ENCODE measurements at places on chromosomes 6 and 20.

DNA sequence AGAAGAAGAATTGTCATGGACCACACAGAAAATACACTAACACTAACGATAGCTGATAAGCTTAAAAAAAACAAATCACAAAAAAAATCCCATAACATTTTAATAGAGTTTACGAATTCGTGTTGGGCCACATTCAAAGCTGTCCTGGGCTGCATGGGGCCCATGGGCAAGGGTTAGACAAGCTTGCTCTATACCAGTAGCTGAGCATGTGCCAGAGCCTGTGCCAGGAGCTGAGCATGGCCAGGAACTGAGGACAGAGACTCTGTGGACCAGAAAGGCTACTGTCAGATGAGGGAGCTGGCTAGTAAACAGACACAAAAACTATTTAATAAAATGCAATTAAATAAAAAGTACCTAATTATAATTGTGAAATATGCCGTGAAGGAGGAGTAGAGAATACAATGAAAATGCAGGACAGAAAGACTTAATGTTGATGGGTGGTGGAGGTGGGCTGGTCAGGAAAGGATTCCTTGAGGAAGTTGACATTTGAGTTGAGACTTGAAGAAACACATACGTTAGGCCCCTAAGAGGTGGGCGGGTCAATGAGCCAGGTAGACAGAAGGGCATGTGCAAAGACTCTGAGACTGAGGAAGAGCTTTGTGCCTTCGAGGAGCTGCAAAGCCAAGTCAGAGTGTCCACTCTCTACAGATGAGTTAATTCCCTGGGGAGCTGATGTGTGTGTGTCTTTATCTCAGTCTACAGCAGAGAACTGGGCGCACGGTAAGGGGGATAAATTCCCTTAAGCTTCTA lies 66.1 kb downstream of the JPH2 start:
- DNase-seq, result no peak

DNA sequence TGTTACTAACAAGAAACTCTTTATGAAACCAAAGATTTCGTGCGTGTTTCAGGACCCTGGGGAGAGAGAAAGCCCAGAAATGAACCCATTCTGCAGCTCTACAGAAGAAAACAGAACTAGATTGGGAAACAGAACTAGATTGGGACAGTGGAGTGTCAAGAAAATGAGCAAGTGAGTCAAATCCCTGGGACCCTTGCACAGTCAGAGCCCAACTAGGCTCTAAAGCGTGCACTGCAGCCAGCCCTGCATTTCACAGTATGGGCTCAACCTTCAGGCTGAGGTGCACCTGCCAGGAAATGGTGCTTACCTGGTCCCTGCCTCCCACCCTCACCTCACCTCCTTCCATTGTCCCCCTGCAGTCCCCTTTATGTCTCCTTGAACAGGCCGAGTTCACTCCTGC lies 39.7 kb downstream of the BFSP1 start:
- no peak for DNase-seq

- DNase-seq, result no peak
These were observed 421.2 kb upstream of the EYS start for GRCh38 chr6:66128243-66128642.

- no peak for DNase-seq
These were observed 3.0 kb downstream of the WTAP start for GRCh38 chr6:159730332-159730676.

DNA sequence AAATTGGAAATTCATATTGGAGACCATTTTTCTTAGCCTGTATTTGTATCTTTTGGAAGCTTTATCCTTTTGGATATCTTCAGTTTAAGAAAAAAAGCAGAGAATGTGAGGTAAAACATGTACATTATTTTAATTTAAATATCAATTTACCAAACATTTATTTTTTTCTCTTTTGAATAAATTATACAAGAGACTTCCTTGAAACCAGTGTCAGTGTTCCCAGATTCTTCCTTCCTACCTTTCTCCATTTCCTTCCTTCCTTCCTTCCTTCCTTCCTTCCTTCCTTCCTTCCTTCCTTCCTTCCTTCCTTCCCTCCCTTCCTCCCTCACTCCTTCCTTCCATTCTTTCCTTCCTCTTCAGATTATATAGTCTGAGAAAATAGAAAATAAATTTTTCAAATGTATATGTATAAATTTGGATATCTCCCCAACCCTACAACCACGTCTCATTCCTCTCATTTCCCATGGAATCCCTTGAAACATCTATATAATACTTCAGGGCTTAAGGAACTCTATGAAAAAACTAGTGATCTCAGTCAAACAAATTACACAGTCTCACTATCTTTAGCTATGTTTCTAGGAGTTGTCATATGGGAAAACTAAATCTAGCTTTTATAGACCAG lies 528.4 kb downstream of the GRIK2 start:
- no peak for DNase-seq
